ENCODE measurements at places on chromosomes 4 and X.

- H3K27ac ChIP-seq: no peak overlapping the region
- H3K27me3 ChIP-seq: no peaks in the 10 kb centered on the region
- H3K36me3 ChIP-seq: no peaks in the 10 kb centered on the region
- peaks cover 33% of the 10 kb centered on the region for H3K4me1 ChIP-seq
- no peak overlapping the region for H3K4me3 ChIP-seq
Observed at GRCh38 chr4:20318909-20319277, 67.2 kb downstream of the SLIT2 start.

- no peak overlapping the region for H3K27ac ChIP-seq
- no peaks in the 10 kb centered on the region for H3K27me3 ChIP-seq
- no peaks in the 10 kb centered on the region for H3K4me1 ChIP-seq
- no peak overlapping the region for H3K4me3 ChIP-seq
- no peak for DNase-seq
- H3K36me3 ChIP-seq: peaks cover 15% of the 10 kb centered on the region
Observed at GRCh38 chr4:124839786-124840390, 127.4 kb upstream of the ANKRD50 start.

- no peak for DNase-seq
- H3K27me3 ChIP-seq: peaks cover 8% of the 10 kb centered on the region
- no peak overlapping the region for H3K27ac ChIP-seq
- H3K4me3 ChIP-seq: no peak overlapping the region
- H3K4me1 ChIP-seq: no peaks in the 10 kb centered on the region
Observed at GRCh38 chrX:16039363-16039762, 84.0 kb upstream of the GRPR start.

- H3K4me1 ChIP-seq: peaks cover 47% of the 10 kb centered on the region
- peak overlapping the region; percentile 72 for H3K27ac ChIP-seq
- H3K4me3 ChIP-seq: no peak overlapping the region
- peaks cover 3% of the 10 kb centered on the region for H3K36me3 ChIP-seq
- H3K27me3 ChIP-seq: no peaks in the 10 kb centered on the region
Observed at GRCh38 chr4:33837043-33837838, 2407.1 kb downstream of the ARAP2 start.

DNA sequence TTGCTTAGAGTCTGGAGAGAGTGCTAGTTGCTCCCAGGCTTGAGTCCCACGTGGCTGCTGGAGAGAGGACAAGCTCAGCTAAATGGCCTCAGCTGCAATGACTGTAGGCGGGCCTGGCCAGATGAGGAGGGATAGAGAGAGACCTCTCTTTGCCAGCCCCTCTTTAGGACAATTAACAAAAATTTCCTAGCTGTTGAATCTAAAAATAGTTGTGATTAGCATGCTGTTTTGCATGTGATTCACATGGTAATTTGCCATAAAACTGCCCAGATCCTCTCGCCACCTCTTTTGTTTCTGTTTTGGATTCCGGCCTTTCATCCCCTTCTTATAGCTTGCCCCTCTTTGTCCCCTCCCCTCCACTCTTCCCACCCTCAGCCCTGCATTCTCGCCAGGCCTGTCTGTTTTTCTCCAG, 28.9 kb upstream of the PRPS1 start:
- no peak overlapping the region for H3K4me3 ChIP-seq
- no peaks in the 10 kb centered on the region for H3K27me3 ChIP-seq
- DNase-seq: no peak

DNA sequence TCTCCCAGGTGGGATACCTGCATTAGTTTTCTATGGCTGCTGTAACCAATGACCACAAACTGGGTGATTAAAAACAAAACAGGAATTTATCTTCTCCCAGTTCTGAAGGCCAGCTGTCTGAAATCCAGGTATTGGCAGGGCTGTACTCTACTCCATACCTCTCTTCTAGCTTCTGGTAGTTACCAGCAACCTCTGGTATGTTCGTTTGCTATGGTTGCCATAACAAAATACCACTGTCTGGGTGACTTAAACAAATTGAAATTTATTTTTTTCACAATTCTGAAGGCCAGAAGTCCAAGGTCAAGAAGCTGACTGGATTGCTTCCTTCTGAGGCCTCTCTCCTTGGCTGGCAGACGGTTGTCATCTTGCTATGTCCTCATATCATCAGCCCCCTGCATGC, 642.1 kb upstream of the TENM3 start:
- no peaks in the 10 kb centered on the region for H3K27me3 ChIP-seq
- DNase-seq: no peak
- no peak overlapping the region for H3K4me3 ChIP-seq
- no peaks in the 10 kb centered on the region for H3K36me3 ChIP-seq
- no peak overlapping the region for H3K27ac ChIP-seq

DNA sequence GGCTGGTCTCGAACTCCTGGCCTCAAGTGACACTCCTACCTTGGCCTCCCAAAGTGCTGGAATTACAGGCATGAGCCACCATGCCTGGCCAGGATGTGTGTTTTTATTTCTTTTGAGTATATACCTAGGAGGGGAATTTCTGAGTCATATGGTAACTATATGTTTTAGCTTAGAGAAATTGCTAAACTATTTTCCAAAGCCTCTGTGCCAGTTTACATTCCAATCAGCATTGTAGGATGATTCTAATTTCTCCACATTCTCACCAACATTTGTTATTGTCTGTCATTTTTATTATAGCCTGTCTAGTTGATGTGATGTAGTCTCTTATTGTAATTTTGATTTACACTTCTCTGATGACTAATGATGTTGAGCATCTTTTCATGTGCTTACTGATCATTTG, 1576.0 kb downstream of the RPA4 start:
- no peaks in the 10 kb centered on the region for H3K36me3 ChIP-seq
- H3K27ac ChIP-seq: no peak overlapping the region
- DNase-seq: no peak
- H3K4me3 ChIP-seq: no peak overlapping the region
- peaks cover 3% of the 10 kb centered on the region for H3K4me1 ChIP-seq
- peaks cover 2% of the 10 kb centered on the region for H3K27me3 ChIP-seq

DNA sequence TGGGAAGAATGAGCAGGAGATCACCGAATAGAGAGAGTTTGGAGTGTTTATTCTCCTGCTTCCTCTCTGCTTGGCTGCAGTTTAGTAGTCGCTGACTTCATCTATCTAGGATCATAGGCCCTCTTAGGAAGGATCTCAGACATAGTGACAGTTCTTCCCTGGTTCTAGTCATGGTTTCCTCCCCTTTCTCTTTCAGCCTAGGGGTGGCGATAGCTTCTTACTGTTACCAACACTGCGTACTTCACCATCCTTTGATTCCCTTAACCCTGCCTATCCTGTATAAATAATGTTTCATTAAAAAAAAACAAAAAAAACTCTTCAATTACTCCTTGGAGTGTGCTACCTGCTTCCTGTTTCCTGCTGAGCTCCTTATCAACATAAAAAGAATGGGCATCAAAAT, 103.8 kb downstream of the DDX53 start:
- H3K27ac ChIP-seq: no peak overlapping the region
- H3K4me3 ChIP-seq: no peak overlapping the region
- H3K27me3 ChIP-seq: peaks cover 2% of the 10 kb centered on the region
- peaks cover 4% of the 10 kb centered on the region for H3K4me1 ChIP-seq

DNA sequence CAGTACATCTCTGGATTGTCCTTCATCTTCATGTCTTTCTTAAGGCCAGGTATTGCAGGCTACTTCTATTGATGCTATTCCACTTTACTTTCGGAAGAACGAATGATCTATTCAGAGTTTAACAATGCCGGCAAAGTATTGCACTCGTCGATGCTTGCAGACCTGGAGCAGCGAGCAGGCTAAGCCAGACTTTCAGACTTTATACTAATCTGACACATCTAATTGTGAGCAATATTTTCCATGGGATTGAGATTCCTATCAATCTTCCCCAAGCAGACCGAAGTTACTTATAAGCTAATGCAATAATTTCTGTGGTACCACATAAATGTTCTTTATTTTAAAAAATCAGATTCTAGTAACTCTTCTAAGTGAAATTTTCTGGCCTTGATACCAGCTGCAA, 1.6 kb downstream of the EMCN start:
- peaks cover 42% of the 10 kb centered on the region for H3K4me1 ChIP-seq
- no peaks in the 10 kb centered on the region for H3K27me3 ChIP-seq

GRCh38 chr4:140344101-140344500, 29.3 kb upstream of the SCOC start:
- peaks cover 8% of the 10 kb centered on the region for H3K27me3 ChIP-seq
- peaks cover 4% of the 10 kb centered on the region for H3K4me1 ChIP-seq
- no peaks in the 10 kb centered on the region for H3K36me3 ChIP-seq

DNA sequence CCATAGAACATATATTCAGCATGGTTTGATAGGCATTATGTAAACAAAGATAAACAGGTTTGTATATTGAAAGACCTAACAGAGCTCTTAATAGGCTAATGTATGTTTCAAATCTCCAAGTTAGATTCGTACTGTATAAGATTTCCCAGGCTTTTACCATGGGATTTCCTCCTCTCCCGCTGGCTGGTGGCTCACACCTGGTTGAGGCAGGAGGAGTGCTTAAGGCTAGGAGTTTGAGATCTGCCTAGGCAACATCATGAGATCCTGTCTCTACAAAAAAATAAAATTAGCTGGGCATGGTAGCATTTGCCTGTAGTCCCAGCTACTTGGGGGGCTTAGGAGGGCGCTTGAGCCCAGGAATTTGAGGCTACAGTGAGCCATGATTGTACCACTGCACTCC, 5.4 kb downstream of the CPE start:
- peaks cover 85% of the 10 kb centered on the region for H3K4me1 ChIP-seq
- no peaks in the 10 kb centered on the region for H3K27me3 ChIP-seq
- no peak overlapping the region for H3K4me3 ChIP-seq
- H3K27ac ChIP-seq: peak overlapping the region; percentile 87

DNA sequence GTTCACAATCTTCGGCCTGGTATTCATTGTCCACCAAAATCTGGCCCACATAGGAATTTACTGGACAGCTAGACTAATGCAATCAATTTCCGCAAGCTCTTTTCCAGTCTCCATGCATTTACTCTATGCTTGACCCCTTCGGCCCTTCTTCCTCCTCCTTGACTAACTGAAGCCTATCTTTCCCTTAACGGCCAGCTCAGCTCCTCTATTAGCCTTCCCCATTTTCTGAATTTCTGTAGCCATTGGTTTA, 1.2 kb upstream of the PHKA2 start:
- peak overlapping the region; percentile 73 for H3K4me3 ChIP-seq
- peaks cover 11% of the 10 kb centered on the region for H3K4me1 ChIP-seq
- H3K27ac ChIP-seq: peak overlapping the region; percentile 68
- no peaks in the 10 kb centered on the region for H3K27me3 ChIP-seq
- H3K36me3 ChIP-seq: no peaks in the 10 kb centered on the region
- DNase-seq: no peak

DNA sequence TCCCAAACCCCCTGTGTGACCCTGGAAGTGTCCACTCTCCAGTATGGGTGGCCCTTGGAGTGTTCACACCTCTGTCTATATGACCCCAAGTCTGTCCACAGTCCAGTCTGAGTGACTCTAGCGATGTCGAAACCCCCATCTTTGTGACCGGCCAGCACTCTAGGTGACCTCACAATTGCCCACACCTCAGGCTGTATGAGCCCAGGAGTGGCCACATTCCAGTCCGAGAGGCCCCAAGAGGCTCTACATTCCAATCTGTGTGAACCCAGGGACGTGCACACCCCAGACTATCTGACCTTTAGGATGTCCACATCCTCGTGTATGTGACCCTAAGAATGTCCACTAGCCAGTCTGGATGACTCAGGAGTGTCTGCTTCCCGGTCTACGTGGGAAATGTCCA, 7.3 kb upstream of the GLOD5 start:
- H3K36me3 ChIP-seq: no peaks in the 10 kb centered on the region
- no peak overlapping the region for H3K27ac ChIP-seq
- DNase-seq: no peak
- H3K4me3 ChIP-seq: no peak overlapping the region

GRCh38 chr4:31474221-31474620, 754.1 kb downstream of the PCDH7 start:
- H3K4me3 ChIP-seq: no peak overlapping the region
- no peaks in the 10 kb centered on the region for H3K27me3 ChIP-seq
- peaks cover 2% of the 10 kb centered on the region for H3K36me3 ChIP-seq
- no peaks in the 10 kb centered on the region for H3K4me1 ChIP-seq

DNA sequence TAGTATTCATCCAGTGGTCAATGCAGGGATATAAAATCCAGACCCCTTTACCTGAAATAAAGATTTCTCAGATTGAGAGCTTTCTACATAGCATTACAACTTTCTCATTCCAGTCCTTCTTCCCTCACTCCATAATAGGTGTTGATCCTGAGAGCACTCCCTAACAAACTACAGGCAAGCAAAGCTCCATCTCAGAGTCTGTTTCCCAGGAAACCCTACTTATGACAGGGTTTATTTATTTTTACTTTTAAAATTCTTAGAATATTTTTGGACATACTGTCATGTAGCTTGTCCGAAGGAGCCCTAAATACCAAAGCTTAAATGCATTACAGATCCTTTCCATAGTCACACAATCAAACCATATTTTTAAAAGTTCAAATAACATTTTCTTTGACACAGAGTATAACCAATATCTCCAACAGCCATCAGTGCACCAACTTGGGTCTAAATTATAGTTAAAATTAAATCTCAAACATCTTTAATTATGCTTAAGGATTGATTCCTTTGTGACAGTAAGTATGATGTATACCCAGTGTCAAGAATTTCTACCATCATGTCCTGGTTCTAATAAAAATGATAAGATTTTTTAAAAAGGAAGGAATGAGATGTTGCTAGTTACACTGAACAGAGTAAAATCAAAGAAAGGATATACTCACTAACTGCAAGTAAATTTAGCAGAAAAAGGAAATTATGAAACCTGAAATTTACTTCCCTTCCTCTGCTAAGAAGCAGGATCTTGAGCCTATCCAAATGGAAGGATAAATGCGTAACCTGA, 580.4 kb upstream of the ADGRL3 start:
- DNase-seq: no peak
- H3K4me3 ChIP-seq: no peak overlapping the region
- peak overlapping the region; percentile 85 for H3K27ac ChIP-seq
- H3K4me1 ChIP-seq: peaks cover 21% of the 10 kb centered on the region

DNA sequence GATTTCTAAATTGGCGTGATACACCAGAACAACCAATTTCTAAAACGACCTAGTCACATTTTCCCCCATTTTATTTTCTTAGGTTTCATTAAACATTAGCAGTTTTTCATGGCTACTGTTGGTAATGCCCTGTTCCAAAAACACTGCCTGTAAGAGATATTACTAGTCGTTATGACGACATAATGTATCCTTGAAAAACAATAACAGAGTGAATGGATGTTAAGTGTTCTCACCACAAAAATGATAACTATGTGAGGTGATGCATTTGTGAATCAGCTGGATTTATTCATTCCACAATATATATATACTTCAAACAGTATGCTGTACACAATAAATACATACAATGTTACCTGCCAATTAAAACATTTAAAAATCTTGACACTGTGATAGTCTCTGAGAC, 1147.6 kb upstream of the PCDH10 start:
- H3K4me1 ChIP-seq: no peaks in the 10 kb centered on the region
- H3K27me3 ChIP-seq: peaks cover 3% of the 10 kb centered on the region
- H3K27ac ChIP-seq: no peak overlapping the region
- no peaks in the 10 kb centered on the region for H3K36me3 ChIP-seq

GRCh38 chrX:41234962-41235361, 99.0 kb upstream of the DDX3X start:
- H3K4me3 ChIP-seq: no peak overlapping the region
- H3K4me1 ChIP-seq: peaks cover 8% of the 10 kb centered on the region
- no peaks in the 10 kb centered on the region for H3K27me3 ChIP-seq
- no peak for DNase-seq

All from chondrocyte (in vitro differentiated cells).